Left kidney (tissue), 8 donors: ENCODE measurements at places on chromosomes 1 and 21. TPM values are rescaled to one million over a fixed set of nuclear protein-coding genes. Genes with fewer than 3 reads are reported as not detected.

TRIM46 gene
- 4.4 TPM for polyA plus RNA-seq

ANGPTL1 gene
- 4.0 TPM for polyA plus RNA-seq

DCST2 gene
- 2.5 TPM for polyA plus RNA-seq

CFHR2 gene
- polyA plus RNA-seq, result not detected

IFFO2 gene
- 26.6 TPM for polyA plus RNA-seq

CLDN19 gene
- 83.3 TPM for polyA plus RNA-seq

TFF2 gene
- not detected for polyA plus RNA-seq

NES gene
- 146 TPM for polyA plus RNA-seq

CHI3L2 gene
- 0.20 TPM for polyA plus RNA-seq

CLCA4 gene
- not detected for polyA plus RNA-seq

KMO gene
- polyA plus RNA-seq, result 27.9 TPM

CFHR3 gene
- polyA plus RNA-seq, result 0.50 TPM

NR1I3 gene
- 3.6 TPM for polyA plus RNA-seq

GJB3 gene
- polyA plus RNA-seq, result 0.23 TPM

BCL10 gene
- polyA plus RNA-seq, result 24.2 TPM
